ENCODE measurements at places on chromosomes 3 and 15.

- DNase-seq: no peak
Measured at GRCh38 chr15:79834495-79834894, 62.3 kb downstream of the MTHFS start.

DNA sequence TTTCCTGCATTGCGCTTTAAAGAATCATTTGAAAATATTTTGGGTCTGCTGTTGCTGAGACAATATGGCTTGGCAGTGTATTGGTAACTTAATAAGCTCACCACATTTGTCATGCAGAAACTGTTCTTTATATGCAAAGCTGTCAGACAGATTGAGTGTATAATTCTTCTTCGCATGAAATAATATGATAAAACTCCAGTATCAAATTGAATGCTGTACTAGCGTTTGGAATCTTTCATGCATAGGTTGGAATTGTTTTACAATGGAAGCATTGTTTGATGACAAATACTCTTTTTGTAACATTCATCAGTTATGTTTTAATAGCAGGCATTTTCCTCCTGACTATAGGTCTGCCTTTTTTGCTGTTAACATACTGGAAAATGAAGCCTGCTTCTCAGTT, 53.8 kb downstream of the RBMS3 start:
- DNase-seq: no peak

GRCh38 chr15:32030795-32031194, 480 bp downstream of the CHRNA7 start:
- DNase-seq: no peak

GRCh38 chr3:172666181-172666872, 44.5 kb downstream of the NCEH1 start:
- no peak for DNase-seq

GRCh38 chr15:25238716-25239470, 199.9 kb downstream of the UBE3A start:
- no peak for DNase-seq

GRCh38 chr15:69843276-69843899, 254.3 kb downstream of the TLE3 start:
- no peak for DNase-seq

GRCh38 chr3:74489050-74489792, 125.2 kb downstream of the CNTN3 start:
- DNase-seq: no peak

DNA sequence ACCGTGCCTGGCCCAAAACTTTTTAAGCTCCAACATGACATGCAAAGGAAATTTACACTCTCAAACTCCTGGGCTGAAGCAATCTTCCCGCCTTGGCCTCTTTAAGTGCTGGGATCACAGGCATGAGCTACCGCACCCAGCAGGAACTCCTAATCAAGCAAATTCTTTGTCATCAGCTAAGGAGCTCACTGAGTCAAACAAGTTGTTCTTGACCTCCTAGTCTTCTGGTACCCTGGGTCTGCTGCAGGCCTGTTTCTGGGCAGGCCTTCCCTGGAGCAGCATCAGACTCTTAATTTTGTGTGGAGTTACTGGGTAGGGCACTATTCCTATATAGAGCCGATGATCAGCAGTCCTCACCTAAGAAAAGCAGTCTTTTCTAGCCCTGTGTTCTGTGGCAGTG, 68.4 kb upstream of the FLNB start:
- DNase-seq: no peak

- DNase-seq: no peak
Measured at GRCh38 chr15:33179874-33180273, 14.6 kb downstream of the FMN1 start.

- peak; percentile 52 for DNase-seq
Measured at GRCh38 chr3:157160658-157161424, 894 bp upstream of the CCNL1 start.

DNA sequence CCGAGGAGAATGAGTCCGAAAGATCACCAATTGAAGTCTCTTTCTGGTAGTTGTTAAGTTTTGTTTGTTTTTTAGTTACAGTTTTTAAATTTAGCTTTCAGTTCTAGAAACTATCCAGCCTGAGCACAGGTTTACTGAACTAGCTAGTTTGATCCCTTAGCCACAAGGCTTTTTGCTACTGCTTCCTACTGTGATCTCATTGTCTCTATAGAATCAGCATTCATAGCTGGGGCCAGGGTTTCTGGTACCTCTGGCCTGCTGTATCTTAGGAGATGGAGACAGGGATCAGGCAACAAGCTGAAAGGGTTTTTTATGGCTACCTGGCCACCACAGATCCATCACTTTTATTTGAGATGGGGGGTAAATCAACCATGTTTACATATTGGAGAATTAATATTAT, 37.0 kb downstream of the GOLM2 start:
- no peak for DNase-seq

GRCh38 chr3:157134620-157135191, 25.2 kb downstream of the CCNL1 start:
- DNase-seq: no peak

GRCh38 chr3:104974316-104974715, 392.4 kb upstream of the ALCAM start:
- DNase-seq: no peak

GRCh38 chr15:93610944-93611343, 521.9 kb upstream of the RGMA start:
- no peak for DNase-seq

DNA sequence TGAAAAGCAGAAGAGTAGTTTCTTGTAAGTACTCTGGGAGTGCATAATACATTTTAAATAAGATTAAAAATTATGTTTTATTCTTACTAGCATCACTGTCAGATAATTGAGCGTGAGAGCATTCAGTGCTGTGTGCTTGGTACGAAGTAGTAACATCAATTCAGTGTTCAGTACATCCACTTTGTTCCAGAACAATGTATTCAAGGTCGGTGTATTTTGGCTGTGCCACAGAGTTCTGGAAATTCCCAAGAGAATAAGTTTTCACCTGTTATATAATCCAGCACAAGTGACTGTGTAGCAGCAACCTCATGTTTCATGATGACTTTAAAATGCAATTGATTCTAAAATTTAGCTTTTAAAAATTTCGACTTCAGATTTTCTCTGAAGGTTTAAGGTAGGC, 130.6 kb downstream of the IGF1R start:
- DNase-seq: no peak

GRCh38 chr15:41904541-41905005, 10.7 kb upstream of the SPTBN5 start:
- DNase-seq: peak; percentile 63

DNA sequence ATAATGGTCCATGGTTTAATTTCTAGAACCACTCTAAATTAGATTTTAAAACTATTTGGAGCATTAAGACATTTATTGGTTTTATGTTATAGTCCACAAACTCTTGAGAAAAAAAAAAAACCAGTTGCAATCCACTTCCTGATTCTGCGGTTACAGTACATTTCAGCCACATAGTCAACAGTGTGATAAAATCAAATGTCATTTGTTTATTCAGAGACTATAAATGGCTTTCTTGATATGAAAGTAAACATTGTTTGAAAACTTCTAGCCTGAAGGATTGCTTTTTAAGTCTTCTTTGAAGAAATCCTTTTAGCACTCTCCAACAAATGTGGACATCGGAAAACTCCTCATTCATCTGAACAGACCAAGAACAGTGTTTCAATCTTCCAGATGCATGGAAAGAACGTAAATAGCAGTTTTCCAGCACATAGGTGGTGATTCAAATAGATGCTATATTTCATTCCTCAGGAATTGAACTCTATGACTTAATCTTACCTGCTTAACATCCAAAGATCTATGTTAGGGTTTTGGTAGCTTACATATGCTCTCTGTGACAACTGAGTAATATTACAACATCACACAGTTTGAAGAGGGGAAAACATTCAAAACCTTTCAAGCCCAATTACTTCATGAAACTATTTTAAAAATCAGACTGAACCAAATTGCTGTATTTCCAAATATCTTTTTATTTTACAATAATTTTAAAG, 87.8 kb upstream of the UBE2E2 start:
- no peak for DNase-seq

DNA sequence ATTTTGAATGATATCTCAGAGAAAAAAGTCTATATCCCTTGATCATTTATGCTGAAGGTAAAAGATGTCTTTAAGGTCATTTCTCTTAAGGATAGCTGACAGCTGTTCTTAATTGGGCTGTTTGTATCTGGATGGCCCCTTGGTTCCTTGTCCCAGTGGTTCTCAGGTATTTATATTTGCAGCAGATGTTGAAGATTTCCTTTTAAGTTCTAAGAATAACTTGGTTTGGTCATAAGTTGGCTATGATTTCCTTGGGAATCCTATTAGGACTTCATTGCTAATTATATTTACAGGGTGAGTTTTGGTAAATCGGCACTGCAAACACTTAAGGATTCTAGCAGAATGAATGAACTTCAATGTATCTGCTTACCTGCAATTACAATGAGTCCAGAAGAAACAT, 460.4 kb upstream of the SGO1 start:
- no peak for DNase-seq

- DNase-seq: no peak
Measured at GRCh38 chr3:139778682-139779233, 101.0 kb upstream of the NMNAT3 start.

- DNase-seq: peak; percentile 31
Measured at GRCh38 chr3:140296796-140297352, 361.9 kb downstream of the CLSTN2 start.

DNA sequence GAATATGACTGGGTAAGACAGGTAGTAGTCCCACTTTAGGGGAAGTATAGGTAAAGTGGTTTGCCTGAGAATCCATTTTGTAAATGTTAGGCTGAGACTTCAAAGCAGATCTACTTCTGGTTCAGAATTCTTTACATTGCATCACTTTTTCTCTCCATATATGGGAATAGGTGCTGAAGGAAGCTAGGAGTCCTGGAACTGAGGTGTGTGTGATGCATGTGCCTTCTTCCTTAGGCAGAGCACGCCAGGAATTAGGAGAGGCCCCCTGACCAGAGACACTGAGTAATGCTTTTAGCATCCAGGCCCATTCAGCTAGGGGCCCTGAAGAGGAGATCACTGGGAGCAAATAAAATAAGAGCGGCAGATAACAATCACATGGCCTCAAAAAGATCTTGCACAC, 69.2 kb upstream of the DCP1A start:
- no peak for DNase-seq

DNA sequence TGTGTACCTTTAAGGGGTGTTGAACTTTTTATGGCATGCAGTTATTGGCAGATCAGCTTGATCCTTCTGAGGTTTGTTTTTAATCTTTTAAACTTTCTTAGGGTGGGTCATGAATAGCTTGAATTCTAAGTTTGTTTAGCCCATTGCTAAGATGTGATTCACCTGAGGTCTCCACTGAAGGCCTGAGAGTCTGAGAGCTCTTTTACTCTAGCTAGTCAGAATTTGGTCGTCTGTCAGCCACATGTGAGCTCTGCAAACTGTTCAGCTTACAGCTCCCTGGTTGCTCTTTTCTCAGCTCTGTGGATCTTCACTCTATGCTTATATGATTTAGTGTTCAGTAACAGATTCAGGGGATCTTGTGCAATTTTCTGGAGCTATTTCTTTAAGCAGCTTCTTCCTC, 161.3 kb downstream of the ABHD5 start:
- DNase-seq: no peak

DNA sequence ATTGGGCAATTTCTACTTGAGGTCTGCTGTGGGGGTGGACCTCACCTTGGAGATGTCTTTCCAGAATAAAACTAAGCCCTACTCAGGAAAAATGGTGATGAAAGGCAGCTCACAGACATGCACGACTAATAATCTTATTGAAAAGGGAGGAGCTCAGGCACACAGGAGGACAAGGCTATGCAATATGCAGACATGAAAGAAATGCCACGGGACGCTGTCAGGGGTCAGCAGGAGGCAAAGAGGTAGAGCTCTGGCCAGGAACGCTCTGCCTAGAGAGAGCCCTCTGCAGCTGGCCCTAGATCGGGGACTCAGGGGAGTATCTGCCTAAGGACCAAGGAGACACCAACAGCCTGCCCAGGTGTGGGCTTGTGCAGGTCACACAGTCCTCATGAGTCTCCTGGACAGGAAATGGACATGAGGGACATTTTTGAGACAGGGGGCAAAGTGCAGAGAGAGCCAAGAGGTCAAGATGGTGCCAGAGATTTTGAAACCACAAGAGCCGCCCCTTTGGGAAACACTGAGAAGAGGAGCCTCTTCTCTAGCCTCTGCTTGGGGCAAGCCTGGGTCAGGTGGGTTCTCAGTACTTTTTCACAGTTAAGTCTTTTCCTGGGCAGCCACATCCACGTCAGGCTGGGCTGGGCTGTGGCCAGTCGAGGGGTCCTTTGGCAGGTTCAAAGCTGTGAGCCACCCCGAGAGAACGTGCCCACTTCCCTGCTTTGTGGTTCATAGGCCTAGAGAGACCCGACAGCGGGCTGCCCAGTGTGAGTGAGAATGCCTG, 23.2 kb downstream of the EAF1 start:
- no peak for DNase-seq

GRCh38 chr3:150285601-150286000, 122.5 kb upstream of the TSC22D2 start:
- no peak for DNase-seq

- DNase-seq: no peak
Measured at GRCh38 chr15:31266712-31267111, 59.9 kb upstream of the KLF13 start.

GRCh38 chr3:6578526-6578925, 282.4 kb upstream of the GRM7 start:
- DNase-seq: no peak

DNA sequence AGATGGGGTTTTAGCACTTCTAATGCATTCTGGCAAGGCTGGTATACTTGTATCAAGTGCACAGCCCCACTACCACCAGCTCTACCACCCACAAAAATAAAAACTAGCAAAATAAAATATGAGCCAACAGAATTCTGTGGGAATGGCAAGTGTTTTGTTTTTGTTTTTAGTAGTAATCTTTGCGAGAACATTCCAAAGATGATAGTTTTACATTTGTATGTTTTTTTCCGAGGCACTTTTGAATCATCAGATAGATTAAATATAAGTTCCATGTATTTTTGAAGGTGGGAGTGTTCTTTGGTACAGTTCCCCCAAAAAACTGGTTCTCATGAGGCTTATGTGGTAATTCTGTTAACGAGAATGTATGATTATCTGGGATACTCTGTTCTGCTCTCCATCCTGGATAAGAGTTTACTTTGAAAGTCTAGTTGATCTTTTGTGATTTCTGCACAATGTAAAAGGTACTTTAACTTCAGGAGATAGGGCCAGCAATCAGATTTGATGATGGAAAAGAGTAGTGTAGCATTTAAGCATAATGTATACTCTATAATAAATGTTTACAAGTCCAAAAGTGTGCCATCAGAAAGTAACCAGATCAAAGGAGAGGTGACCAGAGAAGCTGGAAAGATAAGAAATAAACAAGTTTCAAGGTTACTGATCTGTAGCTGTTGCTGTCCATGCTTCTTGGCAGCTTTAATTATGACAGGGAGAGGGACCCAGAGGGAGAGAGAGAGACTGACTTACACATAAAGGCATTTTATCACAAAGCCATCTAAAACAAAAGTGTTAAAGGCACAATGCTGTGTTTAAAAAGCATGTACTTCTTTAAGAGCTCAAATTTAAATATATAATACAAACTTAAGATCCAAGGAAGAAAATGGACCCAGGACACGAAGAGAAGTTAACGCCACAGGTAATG, 130.9 kb downstream of the PGPEP1L start:
- no peak for DNase-seq

DNA sequence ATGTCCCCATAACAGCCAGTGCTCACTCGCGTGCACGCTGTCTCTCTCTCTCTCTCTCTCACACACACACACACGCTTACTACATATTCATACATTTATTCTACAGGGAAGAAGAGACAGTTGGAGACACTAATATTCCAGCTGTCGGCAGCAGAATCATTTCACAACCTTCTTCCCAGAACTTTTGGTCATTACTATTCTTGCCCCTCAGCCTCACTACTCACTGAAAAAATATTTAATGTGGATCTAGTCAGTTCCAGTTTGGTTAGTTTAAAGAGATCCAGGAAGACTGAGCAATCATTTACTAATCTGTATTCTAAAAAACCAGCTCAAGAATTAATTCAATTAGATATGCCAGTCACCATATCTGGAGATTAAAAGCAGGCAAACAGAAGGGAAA, 394.9 kb downstream of the PTPRG start:
- no peak for DNase-seq

All from right renal pelvis (tissue), 4 donors.